ENCODE measurements at places on chromosomes 7 and 10.

GRCh38 chr10:74058658-74059057 is 60.7 kb downstream of the VCL start:
- no peak for DNase-seq

- peak; percentile 29 for DNase-seq
Observed at GRCh38 chr7:76073335-76073990, 25.6 kb downstream of the MDH2 start.

DNA sequence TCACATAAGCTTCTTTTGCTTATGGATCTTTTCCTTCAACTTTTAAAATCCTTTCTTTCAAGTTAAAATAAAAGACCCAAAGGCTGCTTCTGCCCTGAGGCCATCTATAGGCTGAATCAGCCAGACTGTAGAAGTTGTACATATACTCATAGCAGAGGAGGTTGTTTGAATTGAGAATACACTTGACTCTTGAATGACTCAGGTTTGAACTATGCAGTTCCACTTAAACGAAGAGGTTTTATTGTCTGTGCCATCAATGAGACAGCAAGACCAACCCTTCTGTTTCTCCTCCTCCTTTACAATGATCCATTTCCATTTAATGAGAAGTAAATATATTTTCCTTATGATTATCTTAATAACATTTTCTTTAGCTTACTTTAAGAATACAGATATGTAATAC is 5.8 kb downstream of the ZNF365 start:
- DNase-seq = no peak

DNA sequence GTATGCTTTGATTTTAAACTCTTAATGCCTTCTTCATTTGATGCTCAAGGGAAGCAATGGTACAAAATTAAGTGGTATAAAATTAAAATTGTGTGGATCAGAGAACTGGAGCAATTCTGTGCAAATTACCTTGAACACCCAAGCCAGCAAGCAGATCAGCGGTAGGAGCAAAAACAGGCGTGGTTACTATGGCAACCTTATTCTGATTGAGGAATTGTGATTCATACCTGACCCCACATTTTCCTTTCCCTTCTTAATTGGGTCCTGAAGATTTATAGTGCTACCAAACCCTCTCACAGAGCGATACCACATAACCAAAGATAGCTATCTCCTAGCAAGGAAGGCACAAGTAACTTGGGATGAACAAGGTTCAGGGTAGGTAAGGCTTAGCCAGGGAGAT is 72.5 kb upstream of the FZD1 start:
- DNase-seq = no peak

- no peak for DNase-seq
Observed at GRCh38 chr10:126114884-126115555, 218.7 kb downstream of the FANK1 start.

GRCh38 chr7:16071246-16071857 is 350.0 kb downstream of the CRPPA start:
- no peak for DNase-seq

- no peak for DNase-seq
Observed at GRCh38 chr7:90413185-90413528, 9.9 kb downstream of the CLDN12 start.

- DNase-seq = peak; percentile 20
Observed at GRCh38 chr7:88344956-88345832, 38.5 kb upstream of the STEAP4 start.

- DNase-seq = peak; percentile 86
Observed at GRCh38 chr7:149284850-149285585, 23.0 kb downstream of the ZNF783 start.

DNA sequence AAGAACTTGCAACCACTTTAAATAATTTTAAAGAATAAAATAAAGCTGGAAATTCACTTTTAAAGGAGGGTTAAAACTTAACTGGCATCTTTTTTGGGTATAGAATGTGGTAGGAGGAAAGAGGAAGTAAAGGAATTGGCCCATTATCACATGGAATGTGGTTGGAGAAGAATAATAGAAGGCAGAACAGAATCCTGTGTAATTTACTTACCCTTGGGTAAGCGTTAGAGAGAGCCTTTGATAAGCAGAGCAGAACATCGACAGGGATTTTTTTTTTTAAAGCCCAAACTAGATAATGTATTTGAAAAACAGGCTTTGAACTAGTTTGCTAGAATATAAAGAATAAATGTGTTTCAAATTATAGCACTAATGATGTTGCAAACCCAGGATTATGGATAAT is 199.8 kb upstream of the KIAA1217 start:
- DNase-seq = no peak

DNA sequence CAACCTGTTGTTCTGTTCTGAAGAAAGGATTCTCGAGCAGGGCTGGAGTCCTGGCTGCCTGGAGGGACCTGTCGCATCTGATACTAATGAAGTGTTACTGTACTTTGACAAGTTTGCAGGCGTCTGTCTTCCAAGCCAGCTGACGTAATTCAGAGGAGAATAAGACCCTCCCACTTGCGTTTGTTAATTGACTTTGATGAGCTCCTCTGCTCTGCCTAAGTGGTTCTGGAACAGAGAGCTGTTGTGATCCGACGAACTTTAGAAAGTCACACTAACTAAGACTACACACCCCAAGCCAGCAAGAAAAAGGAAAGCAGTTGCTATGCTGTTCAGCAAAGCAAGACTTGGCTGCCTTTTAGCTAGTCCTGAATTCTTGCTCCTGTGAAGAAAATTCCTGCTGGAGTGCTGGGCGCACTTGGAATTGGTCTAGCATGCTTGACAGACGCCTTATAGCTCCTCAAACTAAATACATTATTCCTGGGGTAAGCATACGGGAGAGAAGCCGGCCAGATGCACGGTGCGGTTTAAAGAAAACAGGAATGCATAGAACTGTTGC is 200.3 kb downstream of the CACNB2 start:
- DNase-seq = no peak

GRCh38 chr10:29949411-29950011 is 109.9 kb downstream of the JCAD start:
- DNase-seq = no peak

DNA sequence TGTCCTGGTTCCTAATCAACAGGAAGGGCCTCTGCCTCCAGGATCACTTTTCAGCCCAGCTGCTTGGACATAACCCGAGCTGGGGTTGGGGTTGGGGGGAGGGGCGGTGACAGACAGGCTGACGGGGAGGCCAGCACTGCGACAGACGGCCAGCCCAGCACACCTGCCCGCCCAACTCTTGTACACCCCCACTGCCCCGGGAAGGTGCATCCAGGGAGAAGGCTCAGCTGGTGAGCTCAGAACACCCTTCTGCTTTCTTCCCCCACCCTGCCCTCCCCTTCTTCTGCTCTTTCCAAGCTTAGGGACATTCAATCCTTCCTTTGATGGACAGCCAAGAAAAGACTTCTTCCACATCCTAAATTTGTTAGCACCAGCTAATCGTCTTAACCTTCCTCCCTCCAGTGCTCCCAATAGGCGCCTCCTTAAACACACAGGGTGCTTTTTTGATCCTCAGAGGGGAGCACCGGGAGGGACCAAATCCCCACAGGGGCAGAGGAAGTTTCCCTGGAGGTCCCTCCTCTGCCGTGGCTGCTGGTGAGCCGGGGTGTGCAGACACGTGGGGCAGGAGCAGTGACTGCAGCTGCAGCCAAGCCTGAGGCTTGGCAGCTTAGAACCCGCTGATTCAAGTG is 44.7 kb downstream of the COL13A1 start:
- no peak for DNase-seq

- DNase-seq = no peak
Observed at GRCh38 chr7:92520024-92520423, 8.3 kb downstream of the PEX1 start.

- DNase-seq = no peak
Observed at GRCh38 chr7:55099066-55099820, 80.4 kb downstream of the EGFR start.

GRCh38 chr10:3877211-3878000 is 92.4 kb upstream of the KLF6 start:
- no peak for DNase-seq

DNA sequence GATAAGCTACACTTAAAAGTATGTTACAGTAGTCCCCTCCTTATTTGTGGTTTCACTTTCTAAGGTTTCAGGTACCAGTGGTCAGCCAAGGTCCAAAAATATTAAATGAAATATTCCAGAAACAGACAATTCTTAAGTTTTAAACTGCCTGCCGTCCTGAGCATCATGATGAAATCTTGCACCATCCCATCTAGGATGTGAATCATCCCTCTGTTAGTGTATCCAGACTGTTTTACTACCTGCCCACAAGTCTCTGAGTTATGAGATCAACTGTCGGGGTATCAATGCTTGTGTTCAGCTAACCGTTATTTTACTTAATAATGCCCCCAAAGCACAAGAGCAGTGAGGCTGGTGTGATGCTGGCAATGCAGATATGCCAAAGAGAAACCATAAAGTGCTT is 11.4 kb downstream of the KDM7A start:
- DNase-seq = no peak

GRCh38 chr10:29102233-29102632 is 186.6 kb upstream of the LYZL1 start:
- no peak for DNase-seq

DNA sequence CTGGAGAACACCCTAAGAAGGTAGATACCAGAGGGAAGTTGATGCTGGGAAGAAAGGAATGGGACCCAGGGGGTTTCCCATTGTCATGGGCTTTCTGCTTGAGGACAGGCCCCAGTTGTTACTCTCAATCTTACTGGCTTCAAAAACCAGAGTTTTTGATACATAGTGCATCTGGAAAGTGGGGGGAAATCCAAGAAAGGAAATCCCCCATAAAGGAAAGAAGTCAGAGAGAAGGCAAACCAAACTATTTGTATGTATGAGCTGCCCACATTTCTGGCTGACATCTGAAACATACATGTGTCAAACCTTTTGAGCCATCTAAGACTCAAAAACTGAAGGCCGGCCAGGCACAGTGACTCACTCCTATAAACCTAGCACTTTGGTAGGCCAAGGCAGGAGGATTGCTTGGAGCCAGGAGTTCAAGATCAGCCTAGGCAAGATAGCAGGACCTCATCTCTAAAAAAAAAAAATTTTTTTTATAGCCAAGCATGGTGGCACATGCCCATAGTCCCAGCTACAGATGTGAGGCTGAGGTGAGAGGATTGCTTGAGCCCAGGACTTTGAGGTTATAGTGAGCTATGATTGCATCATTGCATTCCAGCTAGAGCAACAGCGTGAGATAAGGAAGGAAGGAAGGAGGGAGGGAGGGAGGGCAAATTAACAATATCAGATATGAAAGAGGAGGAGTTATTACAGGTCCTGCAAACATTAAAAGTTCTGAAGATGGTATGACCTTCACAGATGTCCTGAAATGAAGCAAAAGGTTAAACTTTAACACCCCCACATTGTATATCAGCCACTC is 6.7 kb upstream of the COA1 start:
- no peak for DNase-seq

DNA sequence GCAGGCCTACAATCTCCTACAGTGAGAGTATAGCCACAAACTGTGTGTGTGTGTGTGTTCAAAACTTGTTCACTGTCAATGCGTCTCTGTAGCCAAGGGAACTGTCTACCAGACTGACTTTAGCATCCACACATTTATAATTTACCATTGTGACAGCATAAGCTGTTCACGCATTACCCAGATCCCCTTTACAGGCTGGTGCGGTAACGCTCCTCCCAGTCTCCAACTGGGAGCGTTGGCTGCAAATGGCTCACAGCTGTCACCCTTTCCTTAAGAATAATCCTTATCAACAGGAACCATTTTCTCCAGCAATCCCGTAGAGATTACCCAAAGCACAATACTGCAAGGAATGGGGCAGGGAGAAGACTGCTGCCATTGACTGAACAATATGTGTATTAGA is 199.5 kb downstream of the GPAM start:
- no peak for DNase-seq

DNA sequence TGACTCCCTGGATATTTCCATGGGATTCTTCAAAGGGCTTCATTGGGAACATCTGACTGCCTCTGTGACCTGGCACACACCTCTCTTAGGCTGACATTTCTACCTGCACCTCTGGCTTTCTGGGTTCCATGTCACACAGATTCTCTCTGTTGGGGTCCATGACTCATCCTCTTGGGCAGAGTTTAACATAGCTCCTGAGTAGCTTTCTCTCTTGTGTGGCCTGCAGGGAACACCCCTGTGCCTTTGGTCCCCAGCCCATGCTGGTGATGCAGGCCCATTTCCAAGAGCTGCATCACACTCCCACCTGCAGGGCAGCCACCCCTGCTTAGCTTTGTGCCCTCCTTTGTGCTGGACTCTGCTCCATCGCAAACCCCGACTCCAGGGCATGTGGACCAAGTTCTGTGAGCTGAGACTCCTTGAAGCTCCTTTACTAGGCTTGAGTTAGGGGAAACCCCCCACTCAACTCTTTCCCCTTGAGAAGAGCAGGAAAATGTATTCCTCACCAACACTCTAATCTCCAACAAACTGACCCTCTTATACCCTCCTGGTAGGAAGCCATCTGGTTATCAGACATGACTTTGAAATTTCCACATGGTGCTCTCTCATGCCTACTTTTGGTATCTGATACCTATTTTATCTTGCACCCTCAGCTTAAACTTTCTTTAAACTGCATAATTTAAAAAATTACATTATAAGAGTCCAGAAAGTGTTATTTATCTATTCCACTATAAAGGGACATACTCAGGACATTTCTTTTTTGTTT is 93.3 kb downstream of the ZNF777 start:
- no peak for DNase-seq

DNA sequence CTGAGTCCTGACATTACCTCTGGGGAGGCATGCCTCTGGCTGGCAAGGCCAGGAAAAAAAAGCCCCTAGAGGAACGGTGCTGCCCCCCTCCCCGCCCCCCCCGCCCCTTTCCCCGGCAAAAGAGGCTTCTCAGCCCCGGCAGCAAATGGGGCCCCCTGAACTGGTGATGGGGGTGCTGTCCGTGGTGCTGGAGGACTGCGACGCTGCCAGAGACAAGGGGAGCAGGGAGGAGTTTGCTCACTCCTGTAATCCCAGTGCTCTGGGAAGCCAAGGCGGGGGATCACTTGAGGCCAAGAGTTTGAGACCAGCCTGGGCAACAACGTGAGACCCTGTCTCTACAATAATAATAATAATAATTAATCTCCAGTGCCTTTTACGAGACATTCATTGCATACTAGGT is 23.7 kb downstream of the SRRM3 start:
- no peak for DNase-seq

DNA sequence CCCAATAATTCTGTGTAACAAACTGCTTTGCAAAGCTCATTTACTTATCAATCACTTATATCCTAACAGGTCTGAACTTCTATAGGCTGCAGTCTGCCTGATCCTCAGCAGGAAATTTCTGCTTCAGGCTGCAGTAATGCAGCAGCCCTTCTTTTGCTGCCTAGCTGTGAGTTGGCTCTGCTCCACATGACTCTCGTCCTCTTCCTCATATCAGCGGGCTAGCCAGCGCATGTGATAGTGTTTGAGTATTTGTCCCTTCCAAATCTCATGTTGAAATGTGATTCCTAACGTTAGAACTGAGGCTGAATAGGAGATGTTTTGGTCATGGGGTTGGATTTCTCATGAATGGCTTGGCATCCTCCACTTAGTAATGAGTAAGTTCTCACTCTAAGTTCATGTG is 387.8 kb downstream of the SEMA3D start:
- DNase-seq = no peak

Measured in iPS DF 6.9 (cell line).